ENCODE measurements at places on chromosomes 4 and X.

- DNase-seq, result peak; percentile 62
These were observed 279.0 kb downstream of the ANKRD50 start for GRCh38 chr4:124433500-124433899.

DNA sequence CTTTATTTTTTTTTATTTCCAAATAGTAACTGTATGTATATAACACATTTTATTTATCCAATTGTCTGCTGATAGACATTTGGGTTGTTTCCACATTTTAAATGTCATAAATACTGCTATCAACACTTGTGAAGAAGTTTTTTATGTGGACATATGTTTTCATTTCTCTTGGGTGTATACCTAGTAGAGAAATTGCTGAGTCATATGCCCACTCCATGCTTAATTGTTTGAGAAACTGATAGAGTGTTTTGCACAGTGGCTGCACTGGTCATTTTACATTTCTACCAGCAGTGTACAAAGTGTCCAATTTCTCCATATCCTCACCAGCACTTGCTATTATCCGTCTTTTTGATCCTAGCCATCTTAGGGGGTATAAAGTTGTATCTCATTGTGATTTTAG is 567.8 kb downstream of the GBA3 start:
- DNase-seq, result no peak

DNA sequence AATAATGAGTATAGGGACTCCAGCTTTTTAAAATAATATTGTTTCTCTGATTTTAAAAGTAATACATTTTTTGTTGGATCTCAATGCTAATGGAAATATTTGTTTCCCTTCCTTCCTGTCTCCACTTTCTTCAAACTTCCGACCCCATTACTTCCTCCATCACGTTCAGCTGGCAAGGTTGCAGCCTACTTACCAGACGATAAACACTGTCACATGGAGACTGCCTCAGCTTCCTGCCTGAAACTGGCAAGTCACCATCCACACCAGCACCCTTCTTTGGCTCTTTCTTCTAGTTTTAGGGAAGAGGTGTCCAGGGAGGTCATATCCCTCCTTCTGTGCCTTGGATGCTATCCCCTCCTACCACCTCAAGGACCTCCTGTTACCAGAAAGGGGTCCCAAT is 3.4 kb upstream of the INTU start:
- no peak for DNase-seq

GRCh38 chr4:89657931-89658700 is 178.8 kb downstream of the SNCA start:
- no peak for DNase-seq
